ENCODE measurements at places on chromosomes 12 and 14.
A peak's percentile ranks its signal among the peaks of the same experiment; 100 is the strongest.

DNA sequence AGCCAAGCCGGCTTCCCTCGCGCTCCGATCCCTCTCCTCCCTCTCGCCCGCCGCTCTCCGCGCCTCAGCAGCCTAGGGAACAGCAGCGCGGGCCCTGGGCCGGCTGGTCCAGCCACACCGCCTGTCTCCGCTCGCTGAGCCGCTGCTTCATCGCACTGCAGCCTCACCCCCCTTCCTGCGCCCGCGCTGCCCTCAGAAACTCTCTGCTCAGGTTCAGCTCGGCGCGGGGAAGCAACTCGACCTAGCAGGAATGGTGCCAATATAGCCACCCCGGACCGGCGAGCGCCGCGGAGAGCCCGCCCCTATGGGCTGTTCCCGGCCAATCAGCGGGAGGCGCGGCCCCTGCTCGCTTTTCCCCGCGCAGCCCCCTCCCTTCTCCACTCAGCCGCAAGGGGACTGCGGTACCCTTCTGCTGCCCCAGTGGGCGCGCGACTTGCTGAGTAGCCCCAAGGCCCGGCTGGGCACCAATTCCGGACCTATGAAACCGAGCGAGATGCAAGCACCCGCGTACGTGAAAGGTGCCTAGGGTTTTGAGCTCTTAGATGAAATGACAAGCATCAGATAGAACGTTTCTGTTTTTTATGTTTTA is at the start of gene ADAMTS20:
Gene ADAMTS20, minus strand, starts transcription at position 233 of the 589 bp plus-strand sequence. CDS start 282 bp downstream, outside the sequence.
- no peak for DNase-seq

GRCh38 chr12:65275627-65276026 is 2.9 kb upstream of the MSRB3 start:
- no peak for DNase-seq

- DNase-seq = no peak
Observed at GRCh38 chr12:122813310-122813713, 21.9 kb upstream of the HIP1R start.

- no peak for DNase-seq
Observed at GRCh38 chr12:38711054-38711453, 194.3 kb downstream of the CPNE8 start.

DNA sequence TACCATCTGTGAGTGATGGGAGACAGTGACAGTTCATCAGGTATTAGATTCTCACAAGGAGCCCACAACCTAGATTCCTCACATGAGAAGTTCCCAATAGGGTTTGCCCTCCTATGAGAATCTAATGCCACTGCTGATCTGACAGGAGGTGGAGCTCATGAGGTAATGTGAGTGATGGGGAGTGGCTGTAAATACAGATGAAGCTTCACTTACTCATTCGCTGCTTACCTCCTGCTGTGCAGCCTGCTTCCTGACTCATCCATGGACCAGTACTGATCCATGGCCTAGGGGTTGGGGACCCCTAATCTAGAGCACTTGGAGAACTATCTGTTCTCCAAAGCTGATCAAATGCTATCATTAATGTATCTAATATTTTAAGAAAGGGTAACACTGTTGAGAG is 17.7 kb downstream of the CLEC2D start:
- no peak for DNase-seq

DNA sequence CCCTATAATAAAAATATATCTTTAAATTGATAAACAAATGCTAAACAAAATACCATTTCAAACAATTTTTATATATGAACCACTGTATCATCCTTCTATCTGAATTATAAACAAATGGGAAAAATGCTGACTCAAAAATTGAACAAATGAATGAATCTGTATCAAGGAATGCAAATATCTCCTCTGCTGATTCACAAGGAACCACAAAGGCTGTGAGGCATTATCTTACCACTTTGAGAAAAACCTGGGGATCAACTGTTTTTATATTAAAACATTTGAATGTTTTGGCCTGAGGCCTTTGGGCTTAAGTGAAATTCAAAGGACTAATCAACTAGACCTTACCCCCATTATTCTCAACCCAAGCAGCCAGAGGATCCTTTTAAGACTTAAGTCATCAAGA is 86.3 kb downstream of the EML5 start:
- DNase-seq = no peak

GRCh38 chr14:87260460-87260859 is 732.5 kb downstream of the GALC start:
- no peak for DNase-seq

- no peak for DNase-seq
Observed at GRCh38 chr14:75417674-75418073, 10.1 kb upstream of the JDP2 start.

GRCh38 chr12:71128191-71128788 is 29.5 kb downstream of the TSPAN8 start:
- no peak for DNase-seq

DNA sequence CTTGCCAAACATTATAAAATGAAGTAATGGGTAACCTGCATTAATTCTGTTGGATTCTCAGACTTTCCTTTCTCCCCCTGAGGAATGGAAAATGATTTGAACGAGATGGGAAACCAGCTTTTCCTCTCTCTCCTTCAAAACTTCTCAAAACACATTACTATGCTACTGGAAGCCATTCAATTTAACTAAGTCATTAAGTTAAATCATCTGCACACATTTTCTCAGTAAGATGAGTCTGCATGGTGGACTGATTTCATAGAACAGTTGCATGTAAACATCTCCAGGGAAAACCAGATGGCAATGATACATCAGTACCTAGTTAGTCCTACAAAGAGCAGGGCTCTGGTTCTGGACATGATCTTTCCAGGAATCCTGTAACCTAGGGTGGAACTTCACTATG is 59.9 kb downstream of the BMP4 start:
- no peak for DNase-seq

DNA sequence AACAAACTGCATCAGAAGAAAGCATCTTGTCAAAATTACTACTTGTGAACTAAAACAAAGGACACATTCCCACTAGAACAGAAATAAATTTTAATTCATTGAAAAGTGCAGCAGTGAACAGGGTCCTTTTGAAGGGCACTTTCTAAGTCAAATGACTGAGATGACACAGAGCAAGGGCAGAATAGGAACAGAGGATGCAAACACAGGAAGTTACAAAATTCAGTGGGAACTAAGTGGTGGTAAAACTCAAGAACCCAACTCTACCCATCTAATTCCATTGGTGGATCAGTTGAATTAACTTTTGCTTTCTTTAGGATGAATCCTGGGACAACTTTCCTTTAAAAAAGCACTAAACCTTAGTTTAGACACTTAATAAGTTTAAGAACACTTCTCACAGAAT is 45.8 kb downstream of the GNS start:
- no peak for DNase-seq

DNA sequence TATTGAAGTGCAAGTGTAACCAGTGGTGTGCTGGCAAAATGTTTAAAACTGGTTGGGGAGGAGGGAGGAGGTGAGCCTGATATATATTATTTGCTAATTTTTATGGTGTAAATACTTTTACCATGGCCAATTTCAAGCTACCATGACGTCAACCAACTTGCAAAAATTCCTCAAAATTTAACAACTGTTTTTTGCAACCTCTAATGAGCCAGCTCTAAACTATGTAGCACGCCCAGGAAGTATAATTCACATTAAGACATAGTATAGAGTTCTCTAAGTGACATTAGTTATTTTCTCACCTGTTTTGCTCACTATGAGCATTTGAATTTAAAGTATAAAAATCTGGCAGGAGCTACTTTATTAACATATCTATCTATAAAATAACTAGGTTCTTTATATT is 41.4 kb downstream of the ATL1 start:
- no peak for DNase-seq

- DNase-seq = no peak
Observed at GRCh38 chr12:70576341-70577282, 60.6 kb downstream of the PTPRB start.

DNA sequence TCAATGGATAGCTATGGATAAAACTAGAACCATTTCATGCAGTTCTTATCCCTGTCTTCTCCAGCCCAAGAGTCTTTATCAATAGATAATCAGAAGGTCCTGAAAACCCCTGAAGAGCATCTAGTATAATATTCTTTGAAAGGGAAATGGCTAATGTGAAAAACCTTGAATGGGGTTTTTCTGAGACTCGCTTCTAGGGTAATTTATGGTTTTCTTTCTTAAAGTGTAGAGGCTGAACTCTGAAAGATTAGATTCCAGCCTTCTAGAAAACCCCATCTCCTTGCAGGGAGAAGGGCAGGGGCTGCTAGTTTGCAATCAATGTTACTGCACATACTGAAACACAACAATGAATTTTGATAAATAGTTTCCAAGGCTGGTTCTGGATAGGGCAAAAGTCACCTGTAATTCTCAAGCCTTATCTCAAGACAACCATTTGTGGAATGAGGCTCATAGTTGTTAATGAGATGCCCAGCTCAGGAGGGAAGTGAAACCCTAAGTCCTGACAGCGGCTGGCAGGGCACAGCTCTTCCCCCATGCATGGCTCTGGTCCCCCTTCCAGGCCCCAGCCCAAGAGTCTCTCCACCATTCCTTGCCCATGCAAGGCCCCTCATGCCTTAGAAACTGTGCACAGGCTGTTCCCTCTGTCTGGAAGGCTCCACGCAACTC is 33.7 kb upstream of the PYGL start:
- DNase-seq = no peak

DNA sequence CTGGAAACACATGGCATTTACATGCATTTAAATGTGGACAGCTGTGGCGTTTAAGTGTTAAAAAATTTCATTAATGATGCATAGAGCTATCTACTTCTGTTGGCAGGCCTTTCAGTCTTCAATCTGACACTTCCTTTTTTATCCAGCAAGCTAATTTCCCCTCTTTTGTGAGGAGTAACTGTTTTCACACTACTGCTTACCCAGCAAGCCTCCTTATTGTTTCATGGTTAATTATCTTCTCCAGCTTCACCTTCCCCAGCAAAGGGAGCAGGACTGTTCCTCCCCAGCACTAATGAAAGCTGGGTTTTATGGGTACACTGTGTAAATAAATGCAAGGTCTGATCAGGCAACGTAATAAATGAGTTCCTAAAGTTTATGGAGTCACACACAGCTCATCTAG is 129.4 kb upstream of the NPAS3 start:
- no peak for DNase-seq

DNA sequence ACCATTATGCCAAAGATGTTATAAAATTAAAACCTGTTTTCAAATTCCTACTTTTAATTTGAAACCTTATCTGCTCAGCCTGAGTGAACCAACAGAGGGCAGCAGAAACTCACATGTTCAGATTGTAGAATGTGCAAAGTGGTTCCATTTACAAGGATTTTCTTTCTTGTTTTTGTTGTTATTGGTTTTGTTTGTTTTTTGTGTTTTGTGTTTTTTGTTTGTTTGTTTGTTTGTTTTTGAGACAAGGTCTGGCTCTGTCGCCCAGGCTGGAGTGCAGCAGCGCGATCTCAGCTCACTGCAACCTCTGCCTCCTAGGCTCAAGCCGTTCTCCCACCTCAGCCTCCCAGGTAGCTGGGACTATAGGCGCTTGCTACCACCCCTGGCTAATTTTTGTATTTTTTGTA is 22.8 kb upstream of the GARIN2 start:
- peak; percentile 19 for DNase-seq

DNA sequence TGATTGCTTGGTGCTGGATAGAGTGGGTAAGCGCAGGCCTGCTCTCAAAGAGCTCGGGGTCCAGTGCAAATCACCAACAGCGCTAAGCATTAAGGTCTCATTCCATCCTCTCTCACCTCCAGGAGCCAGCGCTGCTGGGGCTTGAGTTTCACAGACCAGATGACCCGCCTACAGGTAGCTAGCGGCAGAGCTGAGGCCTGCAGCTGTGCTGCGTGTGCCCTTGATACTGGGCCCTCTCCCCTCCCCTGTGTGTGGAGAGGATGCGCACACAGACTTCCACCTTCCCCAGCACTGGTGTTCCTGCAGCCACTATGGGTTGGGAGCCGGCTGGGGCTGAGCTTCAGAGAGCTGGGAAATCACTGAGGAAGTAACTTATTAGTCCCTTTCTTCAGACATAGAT is 149.9 kb downstream of the CALM1 start:
- DNase-seq = no peak

DNA sequence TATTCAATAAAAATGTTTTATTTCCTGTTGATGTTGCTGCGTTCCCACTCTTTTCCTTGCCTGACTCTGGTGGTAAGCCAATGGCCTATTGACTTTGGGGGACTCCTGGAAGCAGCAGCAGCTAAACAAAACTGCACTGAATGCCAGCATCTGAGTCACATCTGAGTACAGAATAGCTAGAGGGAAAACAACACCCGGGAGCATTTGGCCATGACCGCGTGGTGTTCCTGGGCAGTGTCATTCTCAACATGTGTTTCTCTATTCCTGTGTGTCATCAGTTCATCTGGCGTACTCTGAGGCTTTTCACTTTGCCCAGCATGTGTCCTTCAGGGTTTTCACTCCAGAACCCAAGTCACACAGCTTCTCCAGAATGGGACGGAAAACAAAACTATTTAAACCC is 238.8 kb downstream of the PAWR start:
- no peak for DNase-seq

DNA sequence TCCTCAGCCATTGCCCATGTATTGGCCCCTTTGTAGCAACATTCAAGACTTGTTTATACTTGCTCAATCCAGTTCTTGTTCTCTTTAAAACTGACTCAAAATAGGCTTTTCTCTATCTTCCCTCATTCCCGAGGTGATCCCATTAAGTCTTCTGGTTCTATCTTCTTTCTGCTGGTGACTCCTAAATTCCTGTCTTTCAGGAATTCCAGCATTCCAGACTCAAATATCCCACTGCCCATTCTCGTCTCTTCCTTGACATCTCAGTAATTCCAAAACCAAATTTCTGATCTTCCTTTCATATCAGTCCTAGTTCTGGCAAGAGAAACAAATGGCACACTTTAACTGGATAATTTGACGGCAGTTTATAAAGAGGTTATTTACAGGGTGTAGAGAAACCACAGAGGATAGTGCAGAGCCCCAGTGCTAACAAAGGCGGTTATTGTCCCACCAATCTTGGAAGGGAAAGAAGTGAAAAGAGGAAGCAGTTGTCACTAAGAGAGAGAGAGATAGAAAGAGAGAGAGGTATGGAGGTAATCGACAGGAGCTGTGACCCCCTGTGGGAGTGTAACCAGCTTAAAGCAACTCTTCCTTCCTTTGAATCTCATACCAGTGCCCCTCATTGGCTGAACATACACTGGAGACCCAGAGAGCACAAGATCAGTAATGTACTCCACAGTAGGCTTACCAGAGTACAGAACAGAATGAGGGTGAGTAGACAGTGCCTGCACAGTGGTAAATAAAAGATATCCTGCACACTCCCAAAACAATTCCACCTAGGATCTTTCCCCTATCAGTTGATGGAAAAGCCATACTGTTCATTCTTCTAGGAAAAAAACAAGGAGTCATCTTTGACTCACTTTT is 177.6 kb upstream of the LMNTD1 start:
- no peak for DNase-seq

GRCh38 chr12:100504804-100505203 is 31.1 kb downstream of the NR1H4 start:
- DNase-seq = no peak

DNA sequence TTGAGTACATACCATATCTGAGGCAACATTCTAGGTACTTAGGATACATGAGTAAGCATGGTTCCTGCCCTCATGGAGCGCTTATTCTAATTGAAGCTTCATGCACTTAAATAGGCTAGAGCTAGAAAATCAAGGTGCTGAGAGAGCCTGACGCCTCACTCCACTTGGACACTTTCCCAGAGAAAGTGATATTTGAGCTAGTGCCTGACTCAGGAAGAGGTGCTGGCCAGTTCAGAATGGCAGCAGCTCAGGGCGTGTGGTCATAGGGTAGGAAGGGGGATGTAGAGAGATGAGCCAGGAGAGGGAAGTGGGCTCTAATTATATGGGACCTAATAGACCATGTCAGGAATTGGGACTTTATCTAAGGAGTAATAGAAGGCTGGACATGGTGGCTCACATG is 33.3 kb downstream of the TULP3 start:
- no peak for DNase-seq
